ENCODE measurements at places on chromosomes 1 and 21. TPM values are rescaled to one million over a fixed set of nuclear protein-coding genes. Genes with fewer than 3 reads are reported as not detected.

DNA sequence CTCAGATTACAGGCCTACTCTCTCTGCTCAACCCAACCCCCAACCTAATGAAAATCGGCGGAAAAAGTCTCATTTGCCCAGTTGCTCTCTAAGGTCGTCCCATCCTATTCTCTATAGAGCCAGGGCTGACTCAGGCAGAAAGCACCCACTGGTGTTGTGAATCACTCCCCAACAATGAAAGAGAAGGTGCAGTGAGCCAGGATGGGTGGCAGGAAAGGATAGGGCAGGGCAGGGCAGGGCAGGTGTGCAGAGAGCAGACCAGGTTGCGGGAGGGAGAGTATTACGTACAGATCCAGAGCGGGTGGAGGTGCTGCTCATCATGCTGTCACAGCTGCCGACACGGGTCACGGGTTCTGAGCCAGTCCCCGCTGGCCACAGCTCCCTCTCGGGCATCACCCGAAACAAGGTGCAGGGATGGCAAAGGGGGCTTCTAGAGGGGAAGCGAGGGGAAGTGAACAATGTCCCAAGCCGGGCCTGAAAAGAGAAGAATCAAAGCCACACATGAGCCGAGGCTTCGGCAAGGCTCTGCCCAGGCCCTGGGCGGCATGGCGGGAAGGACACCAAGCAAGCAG is 5.3 kb downstream of the C1orf116 start:
- H3K27ac ChIP-seq: no peak overlapping the region
- no peaks in the 10 kb centered on the region for H3K36me3 ChIP-seq
- H3K27me3 ChIP-seq: peaks cover 27% of the 10 kb centered on the region
- peaks cover 7% of the 10 kb centered on the region for H3K4me1 ChIP-seq

LAX1 gene
- total RNA-seq: 21.1 TPM

- H3K36me3 ChIP-seq: no peaks in the 10 kb centered on the region
- no peak for DNase-seq
- H3K4me1 ChIP-seq: no peaks in the 10 kb centered on the region
- no peak overlapping the region for H3K4me3 ChIP-seq
Observed at GRCh38 chr1:230735447-230735846, 11.7 kb upstream of the CAPN9 start.

TAF1A gene
- total RNA-seq: 18.4 TPM

- H3K36me3 ChIP-seq: no peaks in the 10 kb centered on the region
- H3K27ac ChIP-seq: no peak overlapping the region
- no peaks in the 10 kb centered on the region for H3K4me1 ChIP-seq
- peaks cover 1% of the 10 kb centered on the region for H3K27me3 ChIP-seq
- H3K4me3 ChIP-seq: no peak overlapping the region
Observed at GRCh38 chr1:197304638-197305200, 36.7 kb downstream of the CRB1 start.

DNA sequence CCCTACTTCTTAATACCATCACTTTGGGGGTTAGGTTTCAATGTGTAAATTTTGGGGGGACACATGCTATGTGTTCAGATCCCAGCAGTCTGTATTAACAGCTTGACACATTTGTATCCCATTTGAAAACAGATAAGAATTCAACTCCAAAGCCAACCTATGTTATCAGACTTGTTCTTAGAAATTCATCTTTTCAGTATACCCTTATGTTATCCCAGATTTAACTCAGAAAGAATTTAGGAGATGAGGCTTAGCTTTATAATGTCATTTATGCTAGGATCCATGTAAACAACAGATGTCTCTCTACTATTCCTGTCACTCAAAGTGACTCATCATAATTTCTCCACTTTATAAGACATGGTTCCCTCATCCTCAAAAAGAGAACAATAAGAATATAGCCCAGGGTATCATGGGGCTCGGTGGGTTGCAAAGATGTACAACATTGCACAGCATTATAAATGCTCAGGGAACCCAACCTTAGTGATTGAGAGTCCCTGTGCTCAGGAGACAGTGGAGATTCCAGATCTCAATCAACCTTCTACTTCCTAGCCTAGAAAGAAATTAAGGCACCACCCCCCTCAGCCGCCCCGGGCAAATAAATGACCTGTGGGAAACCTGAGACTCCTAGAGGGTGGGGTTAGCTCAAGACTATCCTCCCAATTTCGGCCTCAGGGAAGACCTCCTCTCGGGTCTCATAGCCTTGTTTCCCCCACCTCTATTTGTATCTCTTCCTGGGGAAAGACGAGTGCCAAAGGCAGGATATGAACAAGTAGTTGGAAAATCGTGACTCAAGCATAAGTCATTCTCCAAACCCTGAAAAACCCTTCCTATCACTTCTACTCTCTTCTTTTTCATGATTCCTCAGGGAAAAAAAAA is 265.1 kb upstream of the CAMK1G start:
- DNase-seq: no peak
- H3K27ac ChIP-seq: no peak overlapping the region
- H3K36me3 ChIP-seq: no peaks in the 10 kb centered on the region
- H3K4me3 ChIP-seq: no peak overlapping the region
- H3K27me3 ChIP-seq: peaks cover 1% of the 10 kb centered on the region

FCMR gene
- total RNA-seq: 49.4 TPM

- H3K27ac ChIP-seq: no peak overlapping the region
- no peaks in the 10 kb centered on the region for H3K36me3 ChIP-seq
- no peaks in the 10 kb centered on the region for H3K4me1 ChIP-seq
Observed at GRCh38 chr1:179014123-179014522, 11.6 kb upstream of the FAM20B start.
